ENCODE measurements at places on chromosomes 1 and 21. TPM values are rescaled to one million over a fixed set of nuclear protein-coding genes. Genes with fewer than 3 reads are reported as not detected.

- DNase-seq = no peak
Observed at GRCh38 chr1:246794828-246795671, 70.8 kb downstream of the SCCPDH start.

GRCh38 chr1:36609241-36610027 is 126.7 kb upstream of the CSF3R start:
- no peak for DNase-seq

DNA sequence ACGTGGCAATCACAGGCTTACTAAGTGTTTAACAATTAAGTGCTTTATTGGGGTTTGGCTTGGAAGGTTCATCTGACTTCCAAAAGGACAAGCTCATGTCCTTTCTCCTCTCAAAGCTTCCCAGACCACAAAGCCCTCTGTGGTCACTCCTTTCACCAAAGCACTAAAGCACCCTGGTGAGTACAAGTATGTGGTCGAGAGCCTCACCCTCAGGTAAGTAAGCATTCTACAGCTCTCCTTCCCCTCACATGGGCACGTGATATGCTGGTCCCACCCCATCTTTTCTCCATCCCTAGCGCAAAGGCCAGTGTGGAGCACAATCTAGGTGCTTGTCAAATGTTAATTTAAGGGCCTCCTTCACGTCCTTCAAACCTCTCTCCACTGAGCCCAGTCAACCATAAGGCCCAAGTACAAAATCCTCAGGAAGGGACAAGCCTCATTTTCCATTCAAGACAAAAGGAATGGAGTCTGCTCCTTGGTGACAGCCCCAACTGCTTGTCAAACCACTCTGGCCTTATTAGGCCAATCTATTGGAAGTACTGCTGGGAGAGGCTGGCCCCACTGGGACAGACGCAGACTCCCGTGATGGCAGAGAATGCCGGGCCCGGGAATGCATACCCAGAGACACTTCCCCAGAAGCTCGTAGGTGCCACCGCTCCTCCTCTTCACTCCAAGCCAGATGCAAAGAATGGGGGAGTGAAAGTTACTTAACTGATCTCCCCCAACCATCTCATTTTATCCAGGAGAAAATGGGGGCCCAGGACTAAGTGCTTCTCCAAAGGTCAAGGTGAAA is 7.8 kb downstream of the STMN1 start:
- no peak for DNase-seq

The GJB3 gene
- not detected for polyA plus RNA-seq

DNA sequence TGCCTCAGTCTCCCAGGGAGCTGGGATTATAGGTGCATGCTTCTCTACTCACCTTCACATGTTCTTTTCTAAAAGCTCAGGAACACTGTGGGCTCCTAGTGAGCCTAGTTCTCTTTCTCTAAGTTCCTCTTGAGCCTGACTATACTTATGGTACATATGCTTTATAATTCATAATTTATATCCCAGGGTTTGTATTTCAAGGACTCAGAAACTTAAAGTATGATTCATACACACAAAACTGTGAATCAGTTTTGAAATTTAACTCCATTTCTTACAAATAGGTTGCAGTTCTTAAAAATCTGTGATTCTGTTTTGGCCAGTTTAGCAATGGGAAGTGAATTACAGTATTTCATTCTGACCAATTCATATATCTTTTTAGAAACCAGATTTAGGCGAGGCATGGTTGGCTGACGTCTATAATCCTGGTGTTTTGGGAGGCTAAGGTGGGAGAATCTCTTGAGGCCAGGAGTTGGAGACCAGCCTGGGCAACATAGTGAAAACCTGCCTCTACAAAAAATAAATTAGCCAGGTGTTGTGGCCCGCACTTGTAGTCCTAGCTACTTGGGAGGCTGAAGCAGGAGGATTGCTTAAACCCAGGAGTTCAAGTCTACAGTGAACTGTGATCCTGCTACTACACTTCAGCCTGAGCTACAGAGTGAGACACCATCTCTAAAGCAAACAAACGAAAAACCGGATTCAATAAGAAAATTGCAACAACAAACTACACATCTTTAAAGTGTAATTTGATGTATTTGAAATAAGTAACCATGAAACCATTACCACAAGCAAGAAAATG is 15.6 kb downstream of the RASAL2 start:
- DNase-seq = no peak

DNA sequence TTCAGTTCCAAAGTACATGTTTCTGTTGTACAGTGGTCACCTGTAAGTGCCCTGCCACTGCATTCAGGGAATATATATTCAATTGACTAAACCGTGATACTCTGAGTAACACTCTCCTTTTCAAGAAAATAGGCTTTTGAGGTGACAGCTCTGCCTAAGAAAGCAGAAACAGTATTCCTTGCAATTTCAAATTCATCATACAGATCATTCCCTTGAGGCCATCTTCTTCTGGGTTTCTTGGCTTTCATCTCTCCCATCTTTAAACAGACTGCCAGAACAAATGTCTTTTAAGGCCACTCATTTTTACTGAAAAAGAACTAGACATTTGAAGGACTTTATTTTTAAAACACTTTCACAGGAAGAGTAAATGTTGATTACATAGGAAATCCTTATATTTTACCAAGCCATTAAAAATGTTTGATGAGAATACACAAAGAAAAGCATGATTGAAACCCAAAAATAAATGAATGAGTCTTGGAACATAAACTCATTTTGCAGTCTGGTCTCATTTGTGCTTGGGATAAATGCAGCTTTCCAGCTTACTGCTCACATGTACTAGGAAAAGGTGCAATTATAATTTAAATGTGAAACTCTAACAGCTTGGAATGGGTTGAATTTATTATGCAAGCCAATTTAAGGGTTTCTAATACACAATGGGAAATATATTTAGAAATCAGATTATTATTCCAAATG is 34.7 kb downstream of the PLPPR5 start:
- DNase-seq = no peak
